ENCODE measurements at places on chromosomes 6 and 20. TPM values are rescaled to one million over a fixed set of nuclear protein-coding genes. Genes with fewer than 3 reads are reported as not detected.

GRCh38 chr6:70725817-70726415 lies 58.2 kb downstream of the SMAP1 start:
- no peak overlapping the region for H3K4me3 ChIP-seq
- no peak overlapping the region for H3K27ac ChIP-seq
- H3K36me3 ChIP-seq: no peaks in the 10 kb centered on the region
- H3K27me3 ChIP-seq: no peaks in the 10 kb centered on the region
- H3K4me1 ChIP-seq: peaks cover 34% of the 10 kb centered on the region

- peaks cover 3% of the 10 kb centered on the region for H3K36me3 ChIP-seq
- H3K4me3 ChIP-seq: peak overlapping the region; percentile 79
- H3K27me3 ChIP-seq: peaks cover 5% of the 10 kb centered on the region
- peaks cover 71% of the 10 kb centered on the region for H3K4me1 ChIP-seq
- H3K27ac ChIP-seq: peak overlapping the region; percentile 48
Measured at GRCh38 chr6:10529231-10529801, 8.2 kb downstream of the GCNT2 start.

- H3K27ac ChIP-seq: no peak overlapping the region
- H3K36me3 ChIP-seq: peaks cover 7% of the 10 kb centered on the region
- no peak overlapping the region for H3K4me3 ChIP-seq
- no peak for DNase-seq
Measured at GRCh38 chr20:18537651-18538050, 29.6 kb upstream of the SMIM26 start.

- peak overlapping the region; percentile 89 for H3K4me3 ChIP-seq
- H3K27ac ChIP-seq: peak overlapping the region; percentile 99
- DNase-seq: no peak
- H3K27me3 ChIP-seq: no peaks in the 10 kb centered on the region
Measured at GRCh38 chr6:32187009-32187709, 2.8 kb downstream of the PBX2 start.

STAU1 gene
- total RNA-seq: 83.3 TPM

Data from activated T-cell treated with anti-CD3 and anti-CD28 coated beads, Interleukin-2, amount 50 U/mL, for 72 hours (primary cell).